ENCODE measurements at places on chromosomes 1 and 21. TPM values are rescaled to one million over a fixed set of nuclear protein-coding genes. Genes with fewer than 3 reads are reported as not detected.

PM20D1 gene
- polyA plus RNA-seq: 1.1 TPM

OR2G6 gene
- 0.03 TPM for polyA plus RNA-seq

DNA sequence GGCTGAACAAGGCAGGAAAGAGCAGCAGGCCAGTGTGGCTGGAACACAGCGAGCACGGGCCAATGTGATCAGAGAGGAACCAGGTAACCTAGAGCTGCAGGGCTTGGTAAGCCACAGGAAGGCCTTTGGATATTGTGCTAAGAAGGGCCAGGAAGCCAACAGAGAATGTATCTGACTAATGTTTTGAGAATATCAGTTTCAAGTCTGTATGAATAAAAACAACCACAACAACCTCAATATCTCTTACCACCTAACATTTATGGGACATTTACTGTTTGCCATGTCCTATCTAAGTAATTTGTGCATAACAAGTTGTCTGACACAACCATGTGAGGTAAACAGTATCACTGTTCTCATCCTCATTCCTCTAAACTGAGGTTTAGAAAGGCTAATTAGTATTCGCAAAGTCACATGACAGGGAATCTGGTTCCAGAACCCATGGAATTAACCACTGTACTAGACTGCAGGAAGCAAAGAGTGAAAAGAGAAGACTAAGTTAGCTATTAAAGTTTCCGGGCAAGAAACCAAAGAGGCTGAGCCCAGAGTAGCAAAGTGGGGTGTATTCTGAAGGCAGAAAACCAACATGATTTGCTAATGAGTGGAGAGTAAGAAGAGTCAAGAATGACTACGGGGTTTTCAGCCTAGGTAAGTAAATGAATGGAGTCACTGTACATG lies 38.9 kb downstream of the SPRTN start:
- no peak for DNase-seq

DAB1 gene
- polyA plus RNA-seq: 6.9 TPM

- DNase-seq: no peak
Observed at GRCh38 chr1:44587796-44588460, 86.4 kb downstream of the TMEM53 start.

GRCh38 chr1:9824702-9825089 lies 931 bp upstream of the CLSTN1 start:
- no peak for DNase-seq

DNA sequence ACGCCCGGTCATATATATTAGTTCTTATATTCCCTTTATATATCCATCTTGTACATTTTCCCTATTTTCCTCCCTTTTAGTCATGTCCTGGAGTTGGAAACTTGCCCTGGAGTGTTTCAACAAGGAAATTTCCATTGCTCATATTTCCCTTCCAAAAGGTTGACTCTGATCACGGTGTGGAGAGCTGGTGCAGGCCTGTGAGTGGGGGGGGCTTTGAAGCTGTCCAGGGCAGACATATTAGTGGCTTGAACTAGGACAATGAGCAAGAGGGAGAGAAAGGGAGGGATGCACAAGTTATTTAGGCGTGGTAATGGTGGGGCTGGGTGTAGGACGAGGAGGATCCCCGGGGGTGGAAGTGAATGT lies 30.4 kb upstream of the TMEM61 start:
- no peak for DNase-seq

DNA sequence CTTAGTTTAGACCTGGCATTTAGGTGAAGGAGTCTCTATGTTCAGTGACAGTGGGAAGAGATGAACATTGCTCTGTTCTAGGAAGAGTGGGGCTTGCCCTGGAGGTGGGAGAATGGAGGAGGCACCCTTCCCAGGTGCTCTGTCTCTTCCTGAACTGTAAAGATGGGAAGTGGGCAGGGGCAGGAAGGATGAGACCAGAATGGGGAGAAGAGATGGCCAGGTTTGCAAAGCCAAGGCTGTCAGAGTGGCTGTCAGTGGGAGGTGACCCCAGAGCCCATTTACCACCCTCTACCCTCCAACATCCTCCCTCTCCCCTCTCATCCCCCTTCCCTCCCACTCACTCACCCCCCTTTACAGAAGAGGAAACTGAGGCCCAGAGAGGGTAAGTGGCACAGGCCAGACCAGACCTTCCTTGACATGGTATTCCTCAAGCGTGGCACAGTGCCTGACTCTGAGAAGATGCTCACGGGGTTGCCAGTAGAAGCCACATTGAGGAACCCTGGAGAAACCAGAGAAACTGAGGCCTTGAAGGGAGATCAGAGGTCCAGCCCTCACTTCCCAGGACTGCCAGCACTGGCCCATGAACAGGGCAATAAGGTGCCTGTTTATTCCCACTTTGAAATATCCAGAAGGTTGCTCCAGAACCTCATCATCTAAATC lies 1.4 kb upstream of the IGSF8 start:
- no peak for DNase-seq

GRCh38 chr1:151862604-151863003 lies 9.1 kb upstream of the THEM5 start:
- no peak for DNase-seq

DNA sequence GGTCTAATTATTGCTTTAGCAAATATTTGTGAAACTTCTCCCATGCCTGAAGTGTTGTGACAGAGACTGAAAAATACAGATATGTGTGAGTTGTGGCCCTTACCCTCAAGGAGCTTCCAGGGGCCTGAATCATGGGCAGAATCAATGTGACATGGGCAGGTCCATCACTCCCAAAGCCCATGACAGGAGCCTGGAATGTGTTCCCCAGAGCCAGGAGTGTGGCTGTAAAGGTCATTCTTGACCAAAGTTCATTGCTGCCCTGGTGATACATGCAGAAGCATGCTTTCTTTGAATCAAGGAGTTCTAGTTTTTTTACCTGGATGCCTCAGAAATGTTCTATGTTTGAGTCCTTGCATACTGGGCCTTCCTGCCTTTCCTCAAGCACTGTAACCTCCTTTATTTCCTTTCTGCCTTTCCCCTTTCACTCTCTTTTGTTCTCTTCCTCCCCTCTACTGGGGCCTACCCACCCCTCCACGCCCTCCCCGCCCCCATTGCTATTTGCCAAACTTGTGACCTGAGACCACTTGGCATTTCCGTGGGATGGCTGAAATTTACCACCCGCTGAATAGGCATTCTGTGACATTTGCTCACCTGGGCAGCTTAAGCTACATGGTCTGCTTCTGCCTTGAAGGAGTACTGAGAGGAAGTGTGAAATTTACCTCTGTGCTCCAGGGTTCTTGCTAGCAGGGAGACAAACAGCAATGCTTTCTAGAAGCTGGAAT lies 19.7 kb downstream of the PBX1 start:
- no peak for DNase-seq

CCDC24 gene
- 14.6 TPM for polyA plus RNA-seq

CR1L gene
- 1.6 TPM for polyA plus RNA-seq

GRCh38 chr1:171433451-171433850 lies 51.9 kb upstream of the PRRC2C start:
- DNase-seq: no peak

DNA sequence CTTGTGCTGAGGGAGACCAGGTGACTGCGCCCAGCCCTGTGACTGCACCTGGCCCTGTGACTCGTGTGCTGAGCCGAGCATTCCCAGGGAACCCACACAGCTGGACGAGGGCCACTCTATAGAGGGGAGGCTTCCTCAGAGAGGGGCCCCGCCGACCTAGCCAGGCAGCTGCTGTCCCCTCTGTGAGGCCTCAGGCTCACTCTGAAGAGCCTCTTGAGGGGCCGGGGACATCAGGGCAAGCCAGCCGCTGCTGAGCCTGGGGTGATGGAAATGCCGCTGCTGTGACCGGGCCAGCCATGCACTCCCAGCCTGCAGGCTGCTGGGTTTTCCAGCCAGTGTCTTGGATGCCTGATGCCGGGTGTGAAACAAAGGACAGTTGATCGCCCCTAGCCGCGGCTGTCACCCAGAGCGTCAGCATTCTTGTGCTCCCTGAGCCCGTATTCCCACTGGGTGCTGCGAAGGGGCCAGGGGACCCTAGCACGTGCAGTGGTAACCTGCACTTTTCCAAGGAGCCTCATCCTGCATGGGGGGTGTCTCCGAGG lies 17.5 kb downstream of the PFKL start:
- DNase-seq: no peak

GRCh38 chr1:162166917-162167615 lies 97.6 kb downstream of the NOS1AP start:
- DNase-seq: no peak

GRCh38 chr1:10386761-10387676 lies 11.8 kb upstream of the PGD start:
- DNase-seq: no peak

RIPPLY3 gene
- polyA plus RNA-seq: 1.6 TPM

AMPD1 gene
- not detected for polyA plus RNA-seq

- no peak for DNase-seq
Observed at GRCh38 chr1:93080179-93080823, 1.2 kb downstream of the MTF2 start.

MRPL20 gene
- polyA plus RNA-seq: 117 TPM

GRCh38 chr1:105419030-105419429 lies 1637.4 kb upstream of the PRMT6 start:
- DNase-seq: no peak

- DNase-seq: no peak
Observed at GRCh38 chr1:15028616-15029015, 124.9 kb upstream of the TMEM51 start.

GRCh38 chr21:25396135-25396711 lies 211.1 kb downstream of the MRPL39 start:
- no peak for DNase-seq

FNDC5 gene
- 46.6 TPM for polyA plus RNA-seq

- DNase-seq: no peak
Observed at GRCh38 chr1:211210965-211211364, 48.2 kb upstream of the RCOR3 start.

Measured in right renal cortex interstitium (tissue), 3 donors.